ENCODE measurements at places on chromosomes 12 and 14.

DNA sequence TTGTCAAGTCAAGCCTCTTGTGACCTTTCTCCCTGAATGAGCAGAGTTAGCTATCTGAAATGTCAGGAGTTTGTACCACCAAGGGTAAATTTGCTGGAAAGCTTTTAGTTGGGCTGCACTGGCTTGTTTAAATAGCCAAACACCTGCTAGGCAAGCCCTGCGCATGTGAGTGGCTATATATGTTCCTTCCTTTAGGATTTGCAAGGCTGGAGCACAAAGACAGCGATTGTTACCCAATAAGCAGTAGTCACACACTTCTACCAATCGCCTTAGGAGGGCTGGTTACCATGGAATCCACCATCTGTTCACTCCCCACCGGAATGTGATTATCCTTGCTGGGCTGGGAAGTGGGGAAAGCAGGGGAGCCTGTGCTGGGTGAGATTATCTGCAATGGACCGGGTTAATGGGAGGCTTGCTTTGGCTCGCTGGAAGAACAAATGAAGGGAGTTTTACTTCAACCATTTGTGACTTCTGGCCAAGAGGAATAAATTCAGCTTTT, 102.5 kb downstream of the FGD4 start:
- peak; percentile 91 for DNase-seq

DNA sequence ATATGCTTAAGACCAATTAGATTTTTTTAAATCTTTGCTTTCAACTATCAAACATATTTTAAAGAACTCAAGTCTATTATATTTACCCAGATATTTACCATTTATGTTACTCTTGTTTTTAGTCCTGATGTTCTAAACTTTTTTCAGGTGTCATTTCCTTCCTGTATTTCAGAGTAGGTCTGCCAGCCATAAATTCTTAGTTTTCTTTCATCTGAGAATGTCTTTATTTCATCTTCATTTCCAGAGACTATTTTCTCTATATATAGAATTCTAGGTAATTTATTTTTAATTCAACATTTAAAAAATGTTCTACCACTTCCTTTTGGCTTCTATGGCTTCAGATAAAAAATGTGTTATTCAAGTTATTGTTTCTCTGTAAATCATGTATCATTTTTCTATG, 218.2 kb upstream of the AMIGO2 start:
- DNase-seq, result no peak

DNA sequence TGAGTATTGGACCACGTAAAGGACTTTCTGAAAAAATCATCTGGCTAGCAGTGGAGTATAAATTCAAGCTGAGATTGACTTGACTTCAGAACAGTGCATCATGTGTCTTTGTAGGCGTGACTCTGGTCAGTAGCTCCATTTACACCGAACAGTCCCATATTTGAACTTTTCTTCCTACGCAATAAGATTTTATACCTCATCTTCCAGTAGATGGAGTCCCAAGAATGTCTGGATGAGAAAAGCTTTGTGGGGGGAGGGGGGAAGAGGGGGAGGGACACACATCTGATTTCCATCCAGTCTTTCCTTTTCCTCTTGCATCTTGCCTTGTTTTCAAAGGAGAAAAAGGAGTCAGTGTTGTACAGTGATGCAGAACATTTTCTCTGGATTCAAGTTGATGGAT, 241.0 kb downstream of the EMP1 start:
- DNase-seq, result no peak

DNA sequence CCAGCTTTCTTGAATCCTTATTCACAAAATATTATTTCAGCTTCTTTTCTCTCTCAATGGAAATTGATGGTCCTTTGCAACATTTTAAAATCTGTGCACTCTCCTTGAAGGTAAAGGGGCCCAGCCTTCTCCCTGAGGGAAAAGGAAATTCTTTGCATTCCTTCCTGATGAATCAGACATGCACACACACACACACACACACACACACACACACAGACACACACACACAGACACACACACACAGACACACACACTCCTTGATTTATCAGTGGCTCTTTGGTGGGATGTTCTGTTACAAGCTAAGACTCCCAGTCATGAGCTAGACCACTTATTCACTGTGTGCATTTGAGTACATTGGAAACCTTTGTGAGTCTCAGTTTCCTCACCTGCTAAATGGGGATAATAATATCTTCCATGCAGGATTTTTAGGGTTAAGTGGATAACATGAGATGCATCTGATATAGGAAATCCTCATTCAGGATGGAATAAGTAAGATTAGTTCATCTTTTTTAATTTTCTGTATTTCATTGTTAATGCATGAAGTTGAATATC, 45.1 kb upstream of the HMGA2 start:
- peak; percentile 49 for DNase-seq

DNA sequence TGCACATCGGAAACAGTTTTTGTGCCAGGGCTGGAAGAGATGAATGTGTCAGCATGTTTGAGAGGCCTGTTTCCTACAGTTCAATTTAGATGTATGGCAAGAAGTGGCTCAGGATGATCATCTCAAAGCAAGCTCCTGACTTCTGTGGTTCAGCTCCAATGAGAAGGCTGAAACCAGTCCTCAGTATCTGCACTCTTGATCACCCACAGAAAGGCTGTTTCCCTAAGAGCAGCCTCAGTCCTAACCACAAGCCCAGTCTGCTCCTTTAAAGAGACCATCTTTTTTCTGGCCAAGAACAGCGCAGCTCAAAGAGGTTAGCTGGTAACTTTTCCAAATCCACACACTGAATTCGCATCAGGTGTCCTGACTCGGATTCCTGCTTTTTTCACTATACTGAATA, 19.2 kb downstream of the CSRP2 start:
- no peak for DNase-seq

DNA sequence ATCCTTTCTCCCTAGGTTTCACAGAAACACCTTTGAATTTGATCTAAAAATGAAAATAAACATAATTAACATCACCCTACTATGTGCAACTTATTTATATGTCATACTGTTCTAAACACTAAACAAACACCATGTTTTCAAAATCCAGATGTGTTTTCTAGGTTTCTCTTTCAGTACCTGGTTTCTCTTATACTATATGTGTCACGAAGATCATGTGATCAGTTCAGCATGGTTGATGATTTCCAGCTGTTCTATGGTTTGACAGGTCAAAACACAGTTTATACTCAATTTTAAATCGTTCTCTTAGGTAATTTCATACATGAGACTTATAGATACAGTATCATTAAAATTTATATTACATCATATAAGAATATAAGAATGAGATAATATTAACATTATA, 373.1 kb downstream of the SOX5 start:
- DNase-seq, result no peak

DNA sequence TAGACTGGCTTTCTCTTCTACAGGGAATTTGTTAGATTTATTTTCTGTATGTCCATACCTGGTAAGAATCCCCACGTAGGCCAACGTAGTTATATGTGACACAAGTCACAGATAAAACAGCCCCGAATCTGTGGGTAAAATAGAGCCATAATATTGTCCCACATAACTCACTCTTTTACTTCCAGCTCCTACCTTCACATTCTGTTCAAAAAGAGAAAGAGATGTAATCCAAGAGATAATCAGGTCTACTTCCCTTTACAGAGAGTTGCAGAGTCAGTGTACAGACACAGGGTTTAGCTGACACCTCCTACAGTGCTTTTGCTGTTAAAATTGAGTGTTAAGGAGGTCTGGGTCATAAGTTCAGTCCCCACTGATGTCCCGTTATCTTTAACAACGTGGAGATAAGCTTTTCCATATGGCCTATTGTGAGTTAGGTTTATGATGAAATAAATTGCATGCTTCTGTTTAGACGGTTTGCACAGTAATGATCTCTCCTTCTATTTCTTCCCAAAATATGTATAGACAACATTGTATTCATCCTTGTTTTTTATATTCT, 446.5 kb downstream of the ADAMTS20 start:
- DNase-seq, result no peak

DNA sequence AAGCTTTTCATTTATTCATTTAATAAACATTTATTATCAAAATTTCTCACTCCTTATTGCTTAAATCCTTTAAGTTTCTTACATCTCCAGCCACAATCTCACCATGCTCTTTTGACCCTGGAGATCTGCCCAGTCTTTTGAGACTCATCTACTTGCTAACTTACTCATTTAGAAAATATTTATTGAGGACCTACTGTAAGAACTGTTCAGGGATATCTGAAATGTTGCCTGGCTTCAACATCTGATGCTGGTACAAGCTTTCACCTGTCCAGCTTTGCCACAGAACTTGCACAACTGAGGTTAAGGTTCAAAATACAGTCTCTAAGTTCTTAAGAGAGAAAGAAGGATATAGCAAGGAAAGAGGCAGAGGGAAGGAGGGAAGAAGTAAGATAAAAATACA, 17.5 kb upstream of the GXYLT1 start:
- DNase-seq, result no peak

DNA sequence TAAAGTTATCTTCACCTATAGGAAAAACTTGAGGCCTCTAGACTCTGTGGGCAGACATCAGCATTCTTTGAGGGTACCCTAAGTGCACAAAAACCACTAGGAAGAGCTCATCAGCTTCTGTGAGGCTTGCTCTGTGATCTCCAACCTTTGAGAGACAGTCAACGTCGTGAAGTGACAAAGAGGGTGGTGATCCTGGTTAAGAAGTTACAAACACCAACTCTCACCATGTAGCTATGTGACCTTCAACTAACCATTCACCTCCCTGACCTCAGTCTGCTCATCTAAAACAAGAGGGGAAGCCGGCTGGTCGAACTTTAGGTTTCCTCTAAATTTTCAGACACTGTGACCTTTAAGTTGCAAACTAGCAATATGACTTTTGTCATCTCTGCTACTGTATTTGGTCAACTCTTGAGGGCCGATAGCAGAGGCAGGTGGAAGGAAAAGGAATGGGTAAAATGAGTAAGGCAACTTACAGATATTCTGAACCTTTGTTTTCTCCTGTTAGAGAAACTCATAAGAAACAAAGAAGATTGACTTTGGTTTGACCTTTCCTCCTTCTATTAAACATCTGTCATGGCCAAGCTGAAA, 103.2 kb upstream of the PARP11 start:
- no peak for DNase-seq

GRCh38 chr12:65276916-65277530, 1.5 kb upstream of the MSRB3 start:
- no peak for DNase-seq

DNA sequence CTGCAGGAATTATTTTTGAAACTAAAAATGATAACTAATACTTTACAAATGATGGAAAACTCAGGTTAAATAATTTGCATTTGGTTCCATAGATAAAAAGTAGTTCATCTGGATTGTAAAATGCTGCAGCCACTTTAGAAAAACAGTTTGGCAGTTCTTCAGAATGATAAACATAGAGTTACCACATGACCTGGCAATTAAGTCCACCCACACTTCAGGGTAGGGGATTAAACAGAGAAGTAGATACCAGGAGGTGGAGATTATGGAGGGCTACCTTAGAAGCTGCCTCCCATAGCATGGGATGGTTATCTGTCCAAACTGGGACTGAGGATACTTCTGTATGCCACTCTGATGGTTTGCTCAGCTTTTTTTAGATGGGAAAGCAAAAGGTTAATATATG, 22.2 kb downstream of the ARF6 start:
- no peak for DNase-seq

GRCh38 chr12:88957358-88957757, 377.1 kb upstream of the KITLG start:
- no peak for DNase-seq

DNA sequence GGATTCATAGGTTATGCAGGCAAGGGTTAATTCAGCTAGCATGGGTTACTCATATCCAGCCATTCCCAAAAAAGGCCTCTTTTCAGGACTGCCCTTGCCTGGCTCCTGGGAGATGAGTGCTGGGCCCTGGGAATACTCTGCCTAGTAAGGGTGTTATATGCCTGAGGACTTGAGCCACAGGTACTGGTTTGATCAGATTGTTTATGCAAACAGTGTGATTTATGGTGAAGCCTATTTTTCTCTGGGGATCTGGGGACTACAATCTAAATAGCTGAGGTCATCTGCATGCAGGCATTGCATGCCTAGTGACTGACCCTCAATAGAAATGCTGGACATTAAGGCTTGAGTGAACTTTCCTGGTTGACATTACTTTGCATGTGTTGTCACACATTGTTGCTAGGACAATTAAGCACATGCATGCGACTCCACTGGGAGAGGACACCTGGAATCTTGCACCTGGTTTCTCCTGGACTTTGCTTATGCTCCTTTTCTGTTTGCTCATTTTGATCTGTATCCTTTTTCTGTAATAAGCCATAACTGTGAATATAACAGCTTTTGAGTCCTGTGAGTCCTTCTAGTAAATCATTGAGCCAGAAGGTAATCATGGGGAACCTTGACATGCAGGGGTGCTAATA, 73.0 kb downstream of the RAD51B start:
- DNase-seq, result no peak

DNA sequence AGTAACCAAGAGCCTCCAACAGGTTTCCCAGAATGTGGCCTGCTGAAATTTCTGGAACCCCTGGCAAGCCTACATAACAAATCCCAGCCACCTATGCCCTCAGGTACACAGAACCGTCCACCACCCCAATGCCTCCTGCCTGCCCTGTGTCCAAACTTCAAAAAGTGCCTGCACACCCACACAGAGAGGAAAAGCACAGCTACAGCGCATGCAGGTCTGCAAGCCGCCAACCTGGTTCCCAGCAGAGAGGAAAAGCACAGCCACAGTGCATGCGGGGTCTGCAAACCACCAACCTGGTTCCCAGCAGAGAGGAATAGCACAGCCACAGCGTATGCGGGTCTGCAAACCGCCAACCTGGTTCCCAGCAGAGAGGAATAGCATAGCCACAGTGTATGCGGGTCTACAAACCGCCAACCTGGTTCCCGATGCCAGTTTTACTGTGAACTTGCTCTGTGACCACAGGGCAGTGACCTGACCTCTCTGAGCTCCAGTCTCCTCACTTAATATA, 113.5 kb downstream of the SCARB1 start:
- no peak for DNase-seq

DNA sequence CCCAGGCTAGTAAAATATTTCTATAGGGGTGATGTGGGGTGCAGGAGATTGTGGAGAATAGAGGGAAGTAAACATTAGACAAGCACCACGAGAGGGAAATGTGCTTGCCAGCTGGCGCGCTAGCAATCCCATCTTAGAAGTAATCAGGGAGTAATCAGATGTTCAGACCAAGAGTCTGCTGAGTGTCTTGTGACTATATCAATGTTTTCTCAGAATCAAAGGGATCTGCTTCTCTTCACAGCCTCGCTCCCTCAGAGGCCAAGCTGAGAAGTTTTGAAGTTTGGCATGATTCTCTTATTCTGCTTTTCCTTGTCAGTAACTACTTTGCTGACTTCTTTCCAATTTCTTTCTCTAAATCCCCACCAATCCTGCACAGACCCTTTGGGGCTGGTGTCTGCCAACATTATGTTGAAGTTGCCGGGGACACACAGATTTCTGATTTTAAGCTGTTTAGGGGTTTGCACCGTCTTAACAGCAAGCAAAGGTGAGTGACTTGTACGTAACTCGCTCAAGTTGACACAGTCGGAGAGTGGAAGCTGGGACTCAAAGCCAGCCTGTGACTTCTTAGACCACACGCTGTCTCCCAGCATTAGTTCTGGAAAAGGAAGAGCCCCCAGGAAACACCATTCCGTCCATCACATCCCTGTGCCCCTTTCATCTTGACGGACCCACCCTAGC, 22.0 kb upstream of the TSPAN9 start:
- DNase-seq, result no peak

GRCh38 chr12:125097427-125097826, 32.2 kb downstream of the AACS start:
- no peak for DNase-seq

GRCh38 chr12:61044766-61045165, 1215.4 kb upstream of the USP15 start:
- DNase-seq, result no peak

GRCh38 chr12:102093319-102093718, 26.6 kb downstream of the NUP37 start:
- DNase-seq, result no peak

GRCh38 chr12:104109446-104110271, 28.4 kb downstream of the NFYB start:
- no peak for DNase-seq

GRCh38 chr12:94231709-94232108, 83.3 kb downstream of the PLXNC1 start:
- DNase-seq, result no peak
